Uterus (tissue), 4 donors: ENCODE measurements at places on chromosomes 3 and 15.
A peak's percentile ranks its signal among the peaks of the same experiment; 100 is the strongest.

DNA sequence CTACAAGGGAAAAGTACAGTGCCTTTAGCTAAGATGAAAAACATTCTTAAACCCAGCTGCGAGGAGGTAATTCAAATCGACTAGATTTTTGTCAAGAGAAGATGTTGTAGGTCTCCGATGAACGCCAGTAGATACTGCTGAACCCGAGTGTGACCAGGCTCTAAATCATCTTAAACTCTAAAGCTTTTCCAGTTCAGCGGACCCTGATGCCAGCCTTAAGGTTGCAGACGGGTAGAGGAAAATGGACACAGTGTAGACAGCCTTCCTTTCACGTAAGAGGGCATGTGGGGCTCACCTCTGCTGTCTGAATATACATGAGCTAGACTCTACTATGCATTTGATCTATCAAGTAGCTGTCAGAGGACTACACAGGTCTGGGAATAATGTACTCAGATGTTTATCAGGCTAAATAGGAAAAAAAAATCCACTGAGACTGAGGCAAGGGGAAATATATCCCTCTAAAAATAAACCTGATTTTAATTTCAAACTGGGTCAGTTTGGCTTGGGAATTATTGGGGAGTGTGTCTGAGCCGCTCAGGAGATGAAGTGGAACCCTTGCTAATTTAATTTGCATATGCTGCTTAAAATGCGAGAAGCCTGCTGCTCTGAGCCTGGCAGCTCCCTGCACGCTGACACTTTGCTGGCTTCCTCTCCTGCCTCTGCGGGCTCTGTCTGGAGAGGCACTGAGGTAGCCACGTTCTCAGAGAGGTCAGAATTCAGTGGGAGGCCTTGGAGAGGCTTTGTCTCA lies 151.9 kb downstream of the CADPS start:
- no peak for DNase-seq

- DNase-seq, result peak; percentile 49
Observed at GRCh38 chr3:12139111-12139511, 19.6 kb downstream of the TIMP4 start.

GRCh38 chr3:120742849-120743365 lies 363 bp downstream of the GTF2E1 start:
- DNase-seq, result peak; percentile 14

DNA sequence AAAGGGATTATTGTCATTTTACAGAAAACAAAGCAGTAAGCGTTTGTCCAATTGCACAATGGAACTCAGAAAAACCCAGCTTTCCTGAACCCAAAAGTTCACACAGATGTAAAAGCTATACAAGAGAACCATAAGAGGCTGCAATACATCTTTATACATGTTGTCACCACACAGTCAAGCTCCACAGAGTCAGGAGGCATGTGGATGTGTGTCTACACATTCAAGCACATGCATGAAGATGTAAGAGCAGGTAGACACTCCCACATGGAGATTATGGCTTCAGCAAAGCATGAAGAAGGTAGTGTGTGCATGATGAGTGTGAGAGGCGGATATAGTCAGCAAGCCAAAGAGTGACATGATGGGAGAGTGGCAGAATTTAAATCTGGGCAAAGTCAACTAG lies 124.7 kb upstream of the THBS1 start:
- no peak for DNase-seq

- DNase-seq, result no peak
Observed at GRCh38 chr3:184551614-184552256, 9.8 kb upstream of the EPHB3 start.

GRCh38 chr15:44096596-44096995 lies 98.5 kb downstream of the FRMD5 start:
- DNase-seq, result no peak

DNA sequence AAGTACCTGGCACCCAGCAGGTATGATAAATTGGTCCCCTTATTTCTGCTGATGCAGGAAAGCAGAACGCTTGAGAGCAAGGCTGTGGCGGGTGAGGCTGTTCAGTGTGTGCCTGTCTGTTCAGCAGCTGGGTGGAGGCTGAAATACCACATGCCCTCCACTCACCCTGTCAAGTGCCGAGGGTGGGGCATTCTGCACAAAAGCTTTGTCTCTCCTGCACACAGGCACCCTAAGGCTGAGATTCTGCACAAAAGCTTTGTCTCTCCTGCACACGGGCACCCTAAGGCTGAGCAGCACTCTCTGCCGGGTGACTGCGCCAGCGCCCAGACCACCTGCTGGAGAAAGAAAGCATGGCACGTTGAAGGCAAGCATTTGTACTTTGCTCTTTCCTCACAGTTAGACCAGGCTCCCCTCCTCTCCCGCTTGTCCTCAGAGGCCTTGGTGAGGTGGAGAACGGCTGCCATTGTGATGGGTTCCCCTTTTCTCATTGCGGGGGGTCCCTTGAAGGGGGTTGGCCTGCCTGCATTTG lies 97.5 kb downstream of the BDH1 start:
- no peak for DNase-seq

GRCh38 chr3:156187146-156187769 lies 66.9 kb downstream of the KCNAB1 start:
- DNase-seq, result no peak

- no peak for DNase-seq
Observed at GRCh38 chr3:18047052-18047451, 304.6 kb upstream of the TBC1D5 start.
